ENCODE measurements at places on chromosomes 4 and X.

DNA sequence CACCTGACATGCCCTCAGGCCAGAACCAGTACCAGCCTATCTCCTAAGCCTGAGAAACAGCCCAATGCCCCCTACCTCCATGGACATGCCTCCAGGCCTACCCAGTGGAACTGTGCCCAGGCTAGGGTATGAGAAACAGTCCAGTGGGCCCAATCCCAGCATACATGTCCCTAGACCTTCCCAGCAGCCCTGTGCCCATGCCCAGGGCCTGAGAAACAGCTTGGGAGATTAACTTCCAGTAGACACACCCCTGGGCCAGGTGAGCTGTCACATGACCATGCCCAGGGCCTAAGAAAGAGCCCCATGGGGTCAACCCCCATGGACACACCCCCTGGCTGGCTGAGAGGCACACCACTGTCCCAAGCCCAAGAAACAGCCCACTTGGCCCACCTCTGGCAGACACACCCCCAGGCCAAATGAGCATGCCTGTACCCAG lies 78.8 kb downstream of the CBR4 start:
- no peak for DNase-seq

DNA sequence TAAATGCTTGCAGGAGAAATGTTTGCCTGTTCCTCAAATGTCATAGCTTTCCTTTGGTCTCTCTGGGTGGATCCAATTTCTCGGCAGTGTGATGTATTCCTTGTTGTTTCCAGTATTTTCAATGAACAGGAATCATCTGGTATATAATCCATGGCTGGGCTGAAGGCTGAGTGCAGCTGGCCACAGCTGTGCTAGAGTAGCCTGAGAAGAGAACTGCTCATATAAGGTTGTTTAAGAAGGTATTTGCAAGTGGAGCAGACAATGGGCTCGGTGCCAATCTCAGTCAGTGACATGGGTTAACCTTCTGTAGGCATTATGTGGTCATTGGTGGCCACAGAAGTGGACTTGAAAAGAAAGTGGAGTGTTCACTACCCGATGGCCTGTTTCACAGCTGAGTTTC lies 390.3 kb downstream of the SPRY1 start:
- DNase-seq = no peak

DNA sequence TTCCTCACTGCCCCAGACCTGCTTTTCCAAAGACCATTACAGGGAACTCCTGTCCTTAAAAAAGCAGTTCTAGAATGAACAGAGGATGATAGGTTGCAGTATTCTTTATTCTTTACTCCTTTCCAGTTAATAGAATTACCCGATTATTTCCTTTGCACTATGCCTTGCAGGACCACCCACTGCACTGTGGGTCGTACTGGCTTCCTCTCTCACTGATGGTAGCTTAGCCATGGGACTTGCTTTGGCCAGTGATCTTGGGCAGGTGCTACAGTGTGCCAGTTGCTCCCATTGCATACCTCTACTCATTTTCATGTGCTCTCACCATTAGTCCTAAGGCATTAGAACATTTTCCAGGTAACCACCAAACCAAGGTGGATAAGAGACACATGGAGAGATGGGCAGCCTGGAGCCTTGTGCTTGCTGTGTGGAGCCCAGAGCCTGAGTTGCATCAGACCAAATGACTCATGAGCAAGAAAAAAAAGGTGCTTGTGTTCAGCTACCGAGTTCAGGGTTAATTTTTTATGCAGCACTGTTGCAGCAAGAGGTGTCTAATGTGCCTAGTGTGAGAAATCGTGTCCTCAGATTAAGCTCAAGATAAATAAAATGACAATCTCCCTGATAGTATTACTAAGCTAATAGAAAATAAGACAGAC lies 7.6 kb upstream of the UNC5C start:
- no peak for DNase-seq

DNA sequence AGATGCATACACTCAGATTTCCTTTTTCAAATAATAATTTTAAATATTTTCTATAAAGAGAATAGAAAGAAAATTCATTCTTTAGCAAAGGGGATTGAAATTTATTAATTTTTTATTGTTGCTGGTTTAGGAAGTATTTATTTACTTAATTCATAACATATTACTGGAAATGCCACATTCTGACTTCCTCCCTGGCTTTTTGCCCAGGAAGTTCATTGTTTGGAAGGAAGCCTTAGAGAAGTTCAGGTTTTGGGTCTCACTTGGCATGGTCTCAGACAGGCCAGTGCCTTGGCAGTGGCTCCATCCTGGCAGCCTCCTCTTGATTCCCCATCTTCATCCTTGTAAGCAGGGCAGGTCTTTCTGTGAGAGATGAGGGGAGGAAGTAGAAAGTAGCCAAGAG lies 50.5 kb downstream of the IL15 start:
- no peak for DNase-seq

- DNase-seq = no peak
These were observed 1.2 kb downstream of the MSMO1 start for GRCh38 chr4:165328708-165329107.

GRCh38 chr4:81039351-81039972 lies 9.0 kb downstream of the BMP3 start:
- no peak for DNase-seq

DNA sequence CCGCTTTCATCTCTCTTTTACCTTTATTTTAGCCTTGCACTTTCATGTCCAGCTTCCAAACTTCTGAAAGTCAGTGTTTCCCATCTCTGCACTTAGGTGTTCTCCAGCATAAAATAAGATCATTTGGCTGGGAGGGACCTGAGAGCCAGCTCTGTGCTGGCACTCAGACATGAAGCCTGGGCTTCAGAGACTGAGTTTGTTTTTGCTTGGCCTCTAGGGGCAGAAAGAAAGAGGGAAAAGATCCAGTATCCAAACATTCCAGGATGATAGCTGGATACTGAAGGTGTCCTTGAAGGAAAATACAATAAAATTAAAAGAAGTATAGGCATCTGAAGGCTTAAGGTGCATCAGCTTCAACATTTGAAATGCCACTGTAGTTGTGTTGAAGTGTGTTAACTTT lies 202.4 kb upstream of the ZIC3 start:
- DNase-seq = no peak

GRCh38 chr4:53576071-53576617 lies 15.1 kb downstream of the LNX1 start:
- DNase-seq = no peak

GRCh38 chrX:79146640-79147390 lies 2.3 kb downstream of the GPR174 start:
- DNase-seq = no peak

DNA sequence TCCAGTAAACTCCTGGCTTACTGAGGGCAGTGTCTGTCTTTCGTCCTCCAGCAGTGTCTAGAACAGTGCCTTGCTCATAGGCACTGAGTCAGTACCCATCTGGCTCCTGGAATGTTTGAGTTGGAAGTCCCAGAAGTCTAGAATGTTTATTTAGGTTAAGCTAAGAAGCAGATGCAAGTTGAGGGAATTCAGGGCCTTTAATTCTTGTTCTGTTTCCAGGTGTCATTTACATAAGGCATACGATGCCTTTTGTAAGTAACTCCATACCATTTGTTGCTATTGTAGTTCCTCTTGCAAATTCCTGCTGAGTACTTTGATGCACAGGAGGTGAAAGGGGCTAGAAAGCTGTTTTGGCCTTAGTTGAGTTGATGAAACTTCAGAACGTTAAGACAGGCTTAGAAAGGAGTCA lies 22.2 kb downstream of the ARHGAP10 start:
- DNase-seq = no peak

GRCh38 chr4:89640620-89641366 lies 196.2 kb downstream of the SNCA start:
- DNase-seq = no peak

GRCh38 chrX:1516596-1517104 lies 20.3 kb downstream of the P2RY8 start:
- DNase-seq = no peak

DNA sequence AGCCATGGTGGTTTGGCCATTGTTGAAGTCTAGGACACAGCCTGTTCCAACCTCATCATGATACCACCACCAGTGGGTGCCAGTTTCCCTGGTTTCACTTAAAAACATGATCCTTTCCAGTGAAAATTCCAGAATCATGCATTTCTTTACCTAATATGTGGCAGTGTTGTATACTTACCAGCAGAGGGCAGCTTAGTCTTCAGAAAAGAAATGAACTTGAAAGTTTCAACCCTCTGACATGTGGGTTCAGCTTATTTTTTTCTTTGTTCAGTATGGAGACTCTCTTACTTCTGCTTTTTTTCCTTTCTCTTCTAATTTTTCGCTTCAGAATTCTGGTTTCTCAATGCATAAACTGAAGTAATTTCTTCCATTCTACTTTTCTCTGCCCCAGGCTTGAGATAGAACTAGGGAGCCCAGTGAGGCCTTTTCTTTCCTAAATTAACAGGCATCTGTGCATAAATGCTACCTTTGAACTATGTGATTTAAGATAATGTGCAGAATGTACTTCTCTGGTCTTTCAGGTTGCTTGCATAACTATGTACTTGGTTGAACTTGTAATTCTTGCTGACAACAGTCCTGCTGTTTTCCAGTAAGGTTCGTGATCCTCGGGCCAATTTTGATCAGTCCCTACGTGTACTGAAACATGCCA lies 10.7 kb downstream of the LIAS start:
- no peak for DNase-seq

- DNase-seq = no peak
These were observed 4.2 kb upstream of the AKAP17A start for GRCh38 chrX:1587161-1587560.

- no peak for DNase-seq
These were observed 342.9 kb downstream of the CFAP299 start for GRCh38 chr4:80678413-80678812.

DNA sequence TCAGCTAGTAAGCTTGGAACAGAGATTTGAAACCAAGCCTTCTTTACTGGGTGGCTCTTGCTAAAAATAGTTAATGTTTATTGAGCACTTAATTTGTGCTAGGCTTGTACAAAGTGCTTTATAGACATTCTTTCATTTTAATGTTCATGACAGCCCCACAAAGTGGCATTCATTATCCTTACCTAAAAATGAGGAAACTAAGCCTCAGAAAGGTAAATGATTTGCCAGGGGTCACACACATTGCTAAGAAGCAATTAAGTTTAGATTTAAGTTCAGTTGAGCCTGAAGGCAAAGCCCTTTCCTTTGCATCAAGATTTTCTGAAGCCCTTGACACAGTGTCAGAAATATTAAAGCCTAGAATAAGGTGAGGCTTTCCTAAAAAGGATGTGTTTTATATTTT lies 327.5 kb upstream of the FGF13 start:
- no peak for DNase-seq

DNA sequence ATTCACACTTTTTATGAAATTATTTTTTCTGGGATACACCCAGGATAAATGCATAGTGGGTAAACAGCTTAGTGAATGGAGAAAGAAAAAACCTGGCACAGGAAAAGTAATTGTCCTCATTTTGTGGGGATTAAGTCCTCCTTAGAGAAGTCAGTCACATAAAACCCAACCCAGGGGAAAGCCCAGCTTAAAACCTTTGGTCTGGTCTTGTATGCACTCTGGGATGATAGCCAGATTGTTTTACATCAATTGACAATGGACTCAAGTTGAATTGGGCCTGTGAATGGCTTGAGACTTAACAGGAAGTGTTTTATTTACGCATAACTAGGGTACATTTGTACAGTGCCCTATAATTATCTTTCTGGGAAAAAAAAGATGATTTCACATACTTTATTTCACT lies 561.3 kb upstream of the GRIA3 start:
- DNase-seq = no peak

- no peak for DNase-seq
These were observed 783 bp downstream of the BEX2 start for GRCh38 chrX:103309860-103310554.

DNA sequence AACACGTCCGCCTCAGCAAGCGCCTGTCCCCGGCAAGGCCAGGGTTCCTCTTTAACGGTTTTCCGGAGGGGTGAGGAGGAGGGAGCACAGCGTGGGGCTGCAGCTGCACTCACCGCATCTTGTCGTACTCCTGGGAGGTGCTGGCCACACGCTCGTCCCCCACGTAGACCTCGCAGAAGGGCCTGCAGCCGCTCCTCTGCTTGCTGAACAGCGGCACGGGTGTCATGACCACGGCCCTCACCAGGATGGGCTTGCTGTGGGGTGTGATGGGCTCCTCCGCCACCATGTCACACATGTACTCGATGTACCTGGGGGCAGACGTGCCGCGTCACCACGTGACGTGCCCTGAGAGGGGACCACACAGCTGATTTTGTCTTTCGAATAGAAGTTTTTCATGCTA lies 51.6 kb upstream of the CPLX1 start:
- no peak for DNase-seq
